ENCODE measurements at places on chromosomes 6 and 20.

- DNase-seq, result no peak
Measured at GRCh38 chr20:40291493-40292135, 397.4 kb downstream of the MAFB start.

DNA sequence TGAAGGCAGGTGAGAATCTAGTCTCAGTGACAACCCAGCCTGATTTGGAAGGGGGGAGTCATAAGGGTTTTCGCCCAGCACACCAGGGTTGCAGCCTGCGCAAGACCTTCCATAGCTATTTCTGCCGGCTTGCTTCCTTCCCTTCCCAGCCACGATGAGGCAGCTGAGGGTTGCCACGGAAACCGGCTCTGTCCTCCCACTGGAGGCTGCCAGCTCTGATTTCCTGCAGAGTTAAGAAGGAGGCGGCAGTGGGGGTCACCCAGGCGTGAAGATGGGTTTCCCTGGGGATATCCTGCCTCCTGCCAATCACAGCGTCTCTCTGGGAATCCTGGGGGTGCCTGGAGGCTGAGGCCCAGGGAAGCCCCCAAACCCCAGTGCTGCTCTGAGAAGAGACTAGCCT is 23.1 kb upstream of the KCNB1 start:
- no peak for DNase-seq

DNA sequence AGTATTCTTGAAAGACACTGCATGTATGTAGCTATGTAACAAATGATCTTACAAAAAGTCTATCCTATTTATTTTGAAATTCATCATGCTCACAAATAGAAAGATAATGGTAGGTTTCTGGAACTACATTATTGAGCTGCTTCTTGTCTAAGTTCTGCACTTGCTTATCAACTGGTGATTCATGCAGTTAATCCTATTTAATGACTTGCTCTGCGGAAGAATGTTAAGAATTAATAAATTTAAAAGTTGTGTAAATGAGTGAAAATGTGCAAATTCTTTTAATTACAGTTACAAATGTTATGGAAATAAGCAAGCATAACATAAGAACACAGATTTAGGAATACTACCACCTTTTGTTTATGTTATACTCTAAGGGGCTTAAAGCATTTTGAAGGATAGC is 67.1 kb upstream of the MCM9 start:
- no peak for DNase-seq

DNA sequence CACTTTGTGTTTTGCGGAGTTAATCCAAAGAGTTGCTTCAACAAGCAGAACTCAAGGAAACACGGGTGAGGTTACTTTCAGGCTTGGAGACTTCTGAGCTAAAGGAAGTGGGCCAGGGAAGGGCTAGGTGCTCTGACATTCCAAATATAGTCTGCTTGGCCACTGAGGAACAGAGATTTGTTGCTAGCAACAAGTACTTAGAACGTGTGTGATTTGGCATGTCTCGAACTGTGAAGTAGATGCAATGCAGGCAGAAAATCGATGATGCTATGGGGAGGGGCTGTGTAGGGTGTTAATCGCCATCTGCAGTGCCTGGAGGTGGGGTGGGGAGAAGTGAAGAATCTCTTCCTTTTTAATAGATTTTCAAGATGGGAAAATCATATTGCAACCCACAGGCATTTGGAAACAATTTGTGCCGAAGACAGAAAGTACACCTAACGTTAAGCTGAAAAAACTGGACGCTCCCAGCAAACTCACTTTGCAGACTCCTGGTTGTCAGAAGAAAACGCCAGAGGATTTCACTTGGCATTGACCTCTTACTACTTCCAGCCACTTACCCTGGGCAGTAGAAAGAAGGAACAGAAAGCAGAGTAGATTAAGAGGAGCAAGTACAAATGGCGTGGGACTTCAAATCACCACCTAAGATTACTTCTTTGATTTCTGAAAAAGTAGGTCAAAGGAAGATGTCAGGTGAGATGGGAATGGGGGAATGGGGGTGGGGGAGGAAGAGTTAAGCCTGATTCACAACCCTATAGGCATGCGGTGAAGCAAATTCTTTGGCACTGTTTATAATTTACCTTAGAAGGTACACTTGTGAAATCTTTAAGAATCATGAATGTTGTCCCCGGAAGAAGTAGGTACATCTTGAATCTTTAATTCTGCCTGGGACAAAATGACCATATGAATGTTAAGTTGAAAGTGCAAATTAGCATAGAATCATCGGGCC is 314.1 kb downstream of the CD83 start:
- DNase-seq, result no peak

DNA sequence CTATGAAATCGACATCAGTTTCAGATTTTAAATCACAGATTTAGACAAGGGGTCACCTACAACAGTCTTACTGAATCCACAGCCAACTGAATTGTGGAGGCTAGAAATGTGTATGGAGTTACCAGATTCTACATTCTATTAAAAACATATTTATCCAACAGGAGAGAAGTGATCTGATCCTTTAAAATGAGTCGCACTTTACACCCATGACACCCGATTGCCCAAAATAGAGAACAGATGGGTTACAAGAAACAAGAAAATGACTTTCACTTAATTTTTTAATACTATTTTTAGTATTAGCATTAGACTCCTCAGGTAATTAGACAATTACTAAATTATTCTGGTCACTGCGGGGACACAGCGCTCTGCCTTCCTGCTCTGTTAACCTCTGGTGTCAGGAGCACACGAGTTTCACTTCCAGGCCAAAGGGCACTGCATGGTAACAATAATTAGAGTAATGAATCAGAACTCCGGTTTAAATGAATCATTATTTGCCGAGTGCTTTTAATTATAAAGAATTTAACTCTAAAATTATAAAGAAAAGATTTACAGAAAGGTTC is 108.6 kb downstream of the ATP9A start:
- no peak for DNase-seq

- DNase-seq, result no peak
Measured at GRCh38 chr6:148364056-148364824, 21.6 kb downstream of the SASH1 start.

GRCh38 chr20:12925210-12925755 is 83.5 kb upstream of the SPTLC3 start:
- DNase-seq, result peak; percentile 1

GRCh38 chr6:73045609-73046008 is 179.7 kb downstream of the KHDC1L start:
- DNase-seq, result no peak

DNA sequence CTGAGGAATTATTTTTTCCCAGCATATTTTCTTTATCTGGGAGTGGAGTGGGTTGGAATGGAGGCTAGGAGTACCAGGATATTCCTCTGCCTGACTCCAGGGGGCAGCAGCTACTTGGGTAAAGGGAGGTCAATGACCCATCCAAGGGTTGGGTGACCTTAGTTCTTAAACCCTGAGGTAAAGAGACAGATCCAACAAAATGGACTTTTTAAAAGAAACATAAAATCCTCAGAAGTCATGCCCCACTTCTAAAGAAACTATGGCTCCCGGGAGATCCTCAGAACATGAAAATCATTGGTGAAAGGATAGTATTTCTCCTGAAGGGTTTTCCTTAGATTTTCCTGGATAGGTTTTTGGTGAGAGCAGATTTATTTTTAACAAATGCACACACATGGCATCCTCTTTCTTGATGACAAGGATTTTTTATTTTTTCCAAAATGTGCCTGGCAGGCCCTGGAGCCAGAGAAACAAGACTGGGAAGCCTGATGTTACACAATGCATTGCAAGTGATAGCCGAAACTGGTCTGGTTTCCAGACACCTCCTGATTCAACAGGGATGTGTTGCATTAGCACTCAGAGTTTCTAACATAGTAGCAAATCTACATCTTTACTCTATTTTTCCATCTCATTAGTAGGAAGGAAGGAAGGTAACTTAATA is 240.9 kb upstream of the BTBD3 start:
- no peak for DNase-seq

GRCh38 chr6:107361753-107362604 is 97.4 kb downstream of the PDSS2 start:
- no peak for DNase-seq

GRCh38 chr20:49865559-49865958 is 49.8 kb downstream of the SPATA2 start:
- no peak for DNase-seq

DNA sequence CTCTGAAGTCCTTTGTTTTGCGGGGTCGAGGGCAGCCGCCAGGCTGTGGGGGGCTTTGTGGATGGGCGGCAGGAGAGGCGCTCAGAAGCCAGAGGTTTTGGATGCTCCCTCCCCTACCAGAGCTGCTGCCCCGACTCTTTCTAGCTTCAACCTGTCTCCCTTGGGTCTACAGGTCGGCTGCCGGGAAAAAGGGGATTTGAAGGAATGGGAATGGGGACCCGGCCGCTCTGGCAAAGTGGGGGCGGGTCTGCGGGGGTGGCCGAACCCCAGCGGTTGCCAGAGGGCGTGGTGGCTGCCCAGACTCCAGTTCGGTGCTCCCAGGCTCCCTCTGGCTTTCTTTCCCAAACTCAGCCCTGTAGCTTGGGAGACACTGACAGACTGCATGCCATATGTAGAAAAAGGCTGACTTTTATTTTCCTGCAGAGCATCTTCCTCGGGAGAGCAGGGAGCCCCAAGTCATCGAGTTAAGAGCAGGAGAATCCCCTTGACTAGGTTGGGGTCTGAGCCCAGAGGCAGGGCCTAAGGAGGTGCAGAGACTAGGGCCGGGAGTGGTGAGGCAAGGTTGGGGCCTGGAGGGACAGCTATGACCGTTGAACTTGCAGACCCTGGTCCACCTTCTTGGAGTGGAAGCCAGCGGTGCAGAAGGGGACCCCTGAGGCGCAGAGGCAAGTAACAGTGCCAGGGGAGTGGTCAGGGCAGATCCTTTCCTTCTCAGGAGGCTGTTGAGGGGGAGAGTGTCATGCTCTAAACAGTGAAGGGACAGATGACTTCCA is 1.4 kb upstream of the PPP1R18 start:
- DNase-seq, result no peak

DNA sequence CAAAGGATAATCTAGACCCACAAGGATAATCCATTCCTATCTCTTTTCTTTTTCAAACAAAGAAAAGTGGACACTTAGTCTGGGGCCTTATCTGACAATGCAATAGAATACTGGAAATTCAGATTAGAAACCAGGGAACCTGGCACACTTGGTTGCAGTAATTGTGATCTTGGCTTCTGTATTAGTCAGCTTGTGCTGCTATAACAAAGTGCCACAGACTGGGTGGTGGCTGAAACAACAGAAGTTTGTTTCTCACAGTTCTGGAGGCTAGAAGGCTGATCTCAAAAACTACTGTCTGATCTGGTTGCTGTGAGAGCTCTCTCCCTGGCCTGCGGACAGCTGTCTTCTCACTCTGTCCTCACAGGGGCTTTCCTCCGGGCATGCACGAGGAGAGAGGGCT is 49.4 kb downstream of the SNRNP48 start:
- DNase-seq, result no peak

DNA sequence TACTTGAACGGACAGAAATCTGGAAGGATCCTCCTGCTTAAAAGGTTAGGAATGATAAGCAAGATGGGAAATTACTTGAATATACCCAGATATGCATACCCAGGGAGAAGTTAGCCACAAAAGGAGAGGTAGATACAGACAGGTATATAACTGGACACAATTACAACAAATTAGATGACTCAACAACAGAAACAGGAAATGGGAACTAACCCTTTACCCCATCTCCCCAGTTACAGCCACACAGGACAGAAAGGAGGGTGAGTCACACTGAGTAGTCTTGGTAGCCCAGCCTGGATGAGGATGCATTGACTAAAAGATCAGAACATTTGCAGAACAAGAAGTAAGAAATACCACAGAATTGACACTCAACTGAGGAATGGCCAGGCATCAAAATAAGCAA is 61.2 kb downstream of the C6orf52 start:
- no peak for DNase-seq

GRCh38 chr20:7579888-7580287 is 360.4 kb downstream of the HAO1 start:
- DNase-seq, result no peak

GRCh38 chr20:4305091-4305490 is 289.7 kb upstream of the RNF24 start:
- no peak for DNase-seq

GRCh38 chr6:41523915-41524633 is 22.1 kb upstream of the FOXP4 start:
- DNase-seq, result no peak

GRCh38 chr6:80319196-80319595 is 212.7 kb downstream of the BCKDHB start:
- no peak for DNase-seq

GRCh38 chr20:24734139-24734538 is 214.9 kb upstream of the CST7 start:
- DNase-seq, result no peak

DNA sequence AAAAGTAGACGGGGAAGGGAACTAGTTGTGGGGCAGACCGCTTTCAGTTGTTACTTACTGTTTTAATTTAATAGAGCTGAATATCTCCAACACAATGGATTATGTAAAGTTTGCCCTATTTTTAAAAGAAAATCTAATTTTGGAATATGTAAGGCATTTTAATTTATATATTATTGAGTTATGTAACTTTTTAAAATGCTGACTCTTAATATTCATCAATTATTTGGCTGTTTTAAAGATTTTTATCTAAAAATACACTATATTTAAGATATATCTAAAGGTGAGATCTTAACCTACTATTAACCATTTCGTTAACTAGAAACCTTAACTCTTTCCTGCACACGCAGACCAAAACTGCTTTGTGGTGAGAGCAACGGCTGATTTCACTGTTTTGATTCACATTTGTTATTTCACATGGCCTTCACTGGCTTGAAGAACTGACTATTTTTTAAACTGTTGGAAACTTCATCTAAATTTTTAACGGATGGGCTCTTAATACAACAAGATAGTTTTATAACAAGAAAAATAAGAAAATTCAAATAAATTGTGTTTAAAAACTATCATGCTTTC is 87.9 kb downstream of the HUS1B start:
- no peak for DNase-seq

GRCh38 chr6:56932910-56933477 is 21.9 kb upstream of the BEND6 start:
- DNase-seq, result no peak

DNA sequence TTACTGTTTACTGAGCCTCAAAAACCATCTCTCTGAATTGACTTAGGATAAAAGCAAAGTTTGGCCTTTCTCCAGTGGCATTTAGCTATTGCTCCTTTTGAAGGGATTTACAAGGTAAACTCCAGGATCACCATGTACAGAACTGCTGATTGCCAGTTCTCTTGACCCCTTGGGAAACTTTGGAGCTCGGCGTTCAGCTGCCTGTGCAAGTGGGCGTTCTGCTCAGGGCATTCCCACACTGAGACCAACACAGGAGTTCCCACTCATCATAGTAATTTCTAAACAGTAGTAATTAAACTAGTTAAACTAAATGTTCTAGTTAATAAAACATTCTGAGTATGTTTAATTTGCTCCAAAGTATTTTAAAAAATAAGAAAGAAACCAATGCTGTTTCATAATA is 14.9 kb downstream of the KCNQ5 start:
- no peak for DNase-seq

DNA sequence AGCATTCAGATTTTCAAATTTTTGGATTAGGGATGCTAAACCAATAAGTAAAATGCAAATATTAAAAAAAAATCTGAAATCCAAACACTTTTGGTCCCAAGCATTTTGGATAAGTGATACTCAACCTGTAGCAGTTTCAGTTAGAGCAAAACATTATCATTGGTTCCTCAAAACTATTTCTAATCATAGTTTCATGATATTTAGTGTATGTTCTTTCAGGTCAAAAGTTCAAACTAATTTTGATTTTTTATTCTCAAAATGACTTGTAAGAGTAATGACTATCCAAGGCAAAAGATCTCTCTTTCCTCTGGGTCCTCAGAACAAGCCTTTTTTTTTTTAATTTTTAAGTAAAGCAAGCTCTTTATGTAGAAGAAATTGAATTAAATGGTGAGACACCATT is 64.0 kb upstream of the TFB1M start:
- no peak for DNase-seq

All from central memory CD4-positive, alpha-beta T cell (primary cell).